ENCODE measurements at places on chromosomes 2 and 18.
A peak's percentile ranks its signal among the peaks of the same experiment; 100 is the strongest.

DNA sequence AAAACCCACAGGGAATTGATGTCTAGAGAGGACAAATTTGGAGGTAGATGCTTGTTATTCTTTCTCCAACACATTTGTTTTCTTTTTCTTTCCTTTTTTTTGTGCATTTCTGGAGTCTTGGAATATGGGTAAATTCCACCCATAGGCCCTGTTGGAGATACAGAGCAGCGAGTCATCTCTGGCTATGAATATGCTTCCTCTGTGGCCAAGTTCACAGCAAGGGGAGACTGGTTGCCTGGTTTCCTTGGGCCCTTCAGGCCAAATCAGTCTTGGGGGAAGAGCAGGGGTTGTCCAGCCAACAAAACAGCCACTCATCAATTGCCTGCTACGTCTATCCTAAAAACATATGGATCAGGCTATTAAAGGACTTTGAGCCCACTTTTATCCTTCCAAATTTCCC lies 27.5 kb downstream of the SP100 start:
- no peak for DNase-seq

DNA sequence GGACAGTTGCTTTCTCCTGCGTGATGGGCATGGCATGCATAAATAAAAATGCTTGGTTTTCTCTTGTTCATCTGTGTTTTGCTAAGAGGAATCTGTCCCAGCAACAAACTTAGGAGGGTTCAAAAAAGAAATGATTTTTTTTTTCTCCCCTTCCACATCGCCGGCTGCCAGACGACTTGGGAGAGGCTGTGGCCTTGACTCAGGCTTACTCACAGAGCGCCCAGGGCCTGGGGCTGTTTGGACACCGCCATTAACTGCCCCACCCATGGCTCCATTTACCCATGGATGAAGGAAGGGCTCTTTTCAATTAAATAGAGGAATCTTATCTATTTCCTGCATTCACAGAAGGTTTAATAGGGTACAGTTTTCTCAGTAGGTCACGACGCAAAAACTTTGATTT lies 22.3 kb upstream of the SERPINB5 start:
- no peak for DNase-seq

GRCh38 chr18:29160170-29160569 lies 983.2 kb upstream of the CDH2 start:
- DNase-seq = no peak

- DNase-seq = no peak
Measured at GRCh38 chr2:219282375-219282774, 3.2 kb downstream of the DNAJB2 start.

DNA sequence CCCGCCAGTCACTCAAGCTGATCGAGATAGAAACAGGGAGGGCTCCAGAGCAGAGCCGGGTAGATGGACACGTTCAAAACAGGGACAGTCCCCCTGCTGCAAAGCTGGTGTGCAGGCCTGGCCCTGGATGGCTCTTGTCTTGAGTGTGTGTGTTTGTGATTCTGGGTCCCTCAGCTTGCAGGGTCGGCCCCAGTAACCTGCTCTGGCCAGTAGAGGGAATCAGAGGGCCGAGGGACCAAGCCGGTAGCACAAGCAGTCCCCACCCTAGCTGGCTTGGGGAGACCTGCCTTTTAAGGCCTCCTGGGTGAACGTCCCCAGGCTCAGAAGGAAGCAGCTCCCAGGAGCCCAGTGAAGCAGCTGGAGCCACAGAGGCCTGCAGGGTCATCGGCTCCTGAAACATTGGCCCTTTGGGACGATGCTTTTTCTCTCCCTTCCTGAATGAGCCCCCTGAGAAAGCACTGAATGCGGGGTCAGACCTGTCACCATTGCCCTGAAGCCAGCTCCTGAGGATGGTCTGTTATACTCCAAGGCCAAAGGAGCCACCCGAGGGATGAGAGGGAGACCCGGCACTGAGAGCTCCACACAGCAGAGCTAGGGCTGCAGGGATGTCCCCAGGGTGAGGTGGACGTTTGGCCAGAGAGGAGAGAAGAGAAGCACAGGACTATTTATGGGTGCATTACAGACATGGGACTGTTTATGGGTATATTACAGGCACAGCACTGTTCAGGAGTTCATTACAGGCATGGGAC lies 15.4 kb upstream of the MLPH start:
- DNase-seq = no peak

- DNase-seq = no peak
Measured at GRCh38 chr18:8901019-8901418, 195.7 kb downstream of the MTCL1 start.

- DNase-seq = no peak
Measured at GRCh38 chr2:80706951-80707350, 402.4 kb upstream of the LRRTM1 start.

GRCh38 chr2:237497009-237497837 lies 10.2 kb downstream of the MLPH start:
- no peak for DNase-seq

- DNase-seq = no peak
Measured at GRCh38 chr18:79631761-79632446, 47.7 kb upstream of the CTDP1 start.

GRCh38 chr2:212392544-212392943 lies 146.1 kb downstream of the ERBB4 start:
- no peak for DNase-seq

DNA sequence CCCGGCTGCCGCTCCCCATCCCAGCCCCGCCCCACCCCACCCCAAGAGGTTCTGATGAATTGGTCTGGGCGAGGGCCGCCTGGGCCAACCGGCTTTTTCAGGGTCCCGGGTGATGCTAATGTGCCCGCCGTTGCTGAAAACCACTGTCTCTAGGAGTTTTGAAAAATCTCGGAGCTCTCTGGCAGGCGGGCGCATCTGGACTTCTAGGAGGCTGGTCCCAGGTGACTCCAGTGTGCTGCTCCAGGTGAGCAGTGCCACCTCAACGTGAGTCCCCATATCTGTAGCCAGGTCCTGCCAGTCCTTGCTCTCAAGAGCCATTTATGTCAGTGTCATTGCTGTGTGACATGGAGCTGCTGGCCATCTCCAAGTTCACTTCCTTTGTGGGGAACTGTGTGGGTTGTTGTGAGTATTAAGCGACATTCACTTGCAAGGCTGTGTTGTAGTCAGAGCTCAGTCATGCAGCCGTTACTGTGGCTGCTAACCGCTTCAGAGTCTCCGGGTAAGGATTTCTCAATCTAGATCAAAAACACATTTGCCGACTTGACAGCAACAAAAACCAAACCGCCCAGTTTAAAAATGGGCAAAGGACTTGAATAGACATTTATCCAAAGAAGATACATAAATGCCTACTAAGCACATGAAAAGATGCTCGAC lies at the start of gene RFX8:
Gene RFX8 (minus strand): TSS at position 382 of the 654 bp plus-strand sequence. CDS start 8,264 bp downstream, outside the sequence.
- DNase-seq = peak; percentile 98

- no peak for DNase-seq
Measured at GRCh38 chr2:190205657-190206056, 114.0 kb downstream of the HIBCH start.

GRCh38 chr2:127255146-127255545 lies 35.0 kb upstream of the CYP27C1 start:
- DNase-seq = peak; percentile 9

DNA sequence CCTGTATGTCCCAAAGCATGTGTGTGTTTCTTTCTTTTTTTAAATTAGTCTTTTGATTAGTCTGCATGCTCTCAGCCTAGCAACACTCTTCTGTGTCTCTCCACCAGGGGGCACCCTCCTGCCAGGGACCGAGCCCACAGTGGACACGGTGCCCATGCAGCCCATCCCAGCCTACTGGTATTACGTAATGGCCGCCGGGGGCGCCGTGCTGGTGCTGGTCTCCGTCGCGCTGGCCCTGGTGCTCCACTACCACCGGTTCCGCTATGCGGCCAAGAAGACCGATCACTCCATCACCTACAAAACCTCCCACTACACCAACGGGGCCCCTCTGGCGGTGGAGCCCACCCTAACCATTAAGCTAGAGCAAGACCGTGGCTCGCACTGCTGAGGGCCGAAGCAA lies 93.8 kb downstream of the NRP2 start:
- peak; percentile 45 for DNase-seq

DNA sequence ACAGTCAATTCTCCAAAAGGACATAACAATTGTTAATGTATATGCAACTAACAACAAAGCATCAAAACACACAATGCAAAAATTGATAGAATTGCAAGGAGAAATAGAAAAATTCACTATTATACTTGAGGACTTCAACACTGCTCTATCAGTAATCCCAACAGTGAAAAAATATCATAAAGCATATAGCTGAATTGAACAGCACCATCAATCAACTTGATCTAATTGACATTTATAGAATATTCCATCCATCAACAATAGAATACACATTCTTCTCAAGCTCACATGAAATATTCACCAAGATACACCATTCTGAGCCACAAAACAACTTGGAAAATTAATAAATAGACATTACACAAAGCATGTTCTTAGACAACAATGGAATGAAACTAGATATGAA lies 60.1 kb upstream of the ASXL3 start:
- DNase-seq = no peak

DNA sequence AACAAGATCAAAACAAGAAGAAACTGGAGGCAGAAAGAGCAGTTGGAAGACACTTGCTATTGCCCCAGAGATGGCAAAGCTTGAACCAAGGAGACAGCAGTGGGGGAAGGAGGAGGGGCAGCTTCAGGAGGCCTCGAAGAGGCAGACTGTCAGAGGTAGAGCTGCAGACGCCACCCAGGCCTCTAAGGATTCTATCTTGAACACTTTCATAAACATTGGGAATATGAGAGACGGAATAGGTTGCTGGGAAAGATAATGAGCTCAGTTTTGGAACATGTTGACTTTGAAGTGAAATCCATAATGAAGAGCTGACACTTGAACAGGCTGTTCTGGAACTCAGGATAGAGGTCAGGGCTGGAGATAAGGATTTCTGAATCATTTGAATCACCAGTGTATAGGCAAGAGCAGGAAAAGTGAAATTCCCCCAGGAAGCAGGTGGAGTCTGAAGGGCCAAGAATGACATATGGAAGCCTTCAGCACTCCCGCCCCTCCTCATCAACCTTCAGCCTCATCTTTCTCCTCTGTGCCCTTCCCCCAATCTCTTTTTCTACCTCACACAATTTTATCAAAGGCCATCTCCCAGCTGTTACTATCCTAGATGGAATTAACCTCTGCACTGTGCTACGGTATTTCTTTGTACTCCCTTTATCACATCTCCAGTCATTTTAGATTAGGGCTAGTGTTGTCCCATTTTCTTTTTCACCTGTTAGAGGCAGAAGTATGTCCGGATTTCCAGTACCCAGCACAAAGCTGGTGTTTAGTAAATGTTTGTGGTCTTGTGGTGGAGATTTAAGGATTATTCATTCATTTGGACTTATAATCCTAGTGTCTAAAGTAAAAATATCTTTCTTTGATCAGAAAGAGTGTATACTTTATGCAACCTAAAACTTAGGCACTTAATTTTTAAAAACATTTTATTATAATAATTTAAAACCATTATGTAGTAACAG lies 47.5 kb upstream of the RTN4 start:
- no peak for DNase-seq

GRCh38 chr2:1900732-1901131 lies 156.4 kb upstream of the PXDN start:
- no peak for DNase-seq

DNA sequence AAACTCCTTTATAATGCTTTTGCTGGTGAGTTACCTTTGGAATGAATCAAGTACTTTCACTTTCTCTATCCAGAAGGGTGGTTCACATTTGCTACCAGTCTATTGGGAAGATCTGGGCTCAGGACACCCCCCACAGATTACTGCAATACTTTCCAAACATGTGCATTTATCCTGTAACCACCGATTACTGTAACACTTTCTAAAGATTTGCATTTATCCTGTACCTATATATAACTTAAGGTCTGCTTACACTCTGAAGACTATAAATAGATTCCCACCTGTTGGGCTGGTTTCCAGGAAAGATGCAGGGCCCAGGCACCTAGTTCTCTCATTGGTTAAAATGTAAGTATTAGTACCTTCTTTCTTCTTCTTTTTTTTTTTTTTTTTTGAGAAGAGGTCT lies 113.0 kb upstream of the NEDD4L start:
- DNase-seq = no peak

GRCh38 chr18:48878471-48878870 lies 72.3 kb downstream of the SMAD7 start:
- DNase-seq = no peak

DNA sequence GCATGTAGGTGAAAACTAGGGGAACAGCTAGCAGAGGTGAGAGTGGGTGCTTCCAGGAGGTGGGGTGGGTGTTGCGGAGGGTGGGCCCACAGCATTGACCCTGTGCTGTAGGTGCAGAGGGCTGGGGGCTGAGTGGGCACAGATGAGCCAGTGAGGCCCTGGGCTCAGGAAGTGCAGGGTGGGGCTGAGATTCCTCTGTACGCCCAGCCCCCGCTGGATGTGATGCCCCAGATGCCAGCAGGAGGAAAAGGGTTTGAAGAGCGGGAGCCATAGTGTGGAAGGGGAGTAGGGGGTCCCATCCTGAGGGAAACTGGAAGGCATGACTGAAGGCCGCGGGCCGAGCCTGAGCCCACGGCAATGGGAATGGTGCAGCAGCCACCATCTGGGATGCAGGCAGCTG lies 14.1 kb upstream of the OTOS start:
- DNase-seq = no peak

- DNase-seq = no peak
Measured at GRCh38 chr2:224947566-224947965, 94.7 kb downstream of the DOCK10 start.

- no peak for DNase-seq
Measured at GRCh38 chr2:239943571-239943970, 81.6 kb downstream of the NDUFA10 start.

DNA sequence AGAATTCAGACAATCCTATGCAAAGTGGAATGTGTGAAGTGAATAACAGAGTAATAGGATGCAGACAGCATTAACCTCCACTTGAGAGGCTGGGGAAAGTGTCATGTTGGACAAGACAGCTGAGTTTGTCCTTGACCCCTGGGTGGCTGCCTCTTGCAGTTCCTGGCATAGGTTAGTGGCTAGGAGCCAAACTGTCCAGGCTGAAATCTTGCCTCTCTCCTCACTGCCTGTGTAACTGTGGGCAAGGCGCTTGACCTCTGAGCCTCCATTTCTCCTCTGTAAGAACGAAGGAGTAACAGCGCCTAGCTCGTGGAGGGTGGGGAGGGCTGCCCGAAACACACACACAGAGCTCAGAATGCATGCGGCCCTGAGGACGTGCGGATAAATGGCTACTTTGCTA lies 34.8 kb upstream of the LDLRAD4 start:
- DNase-seq = no peak

DNA sequence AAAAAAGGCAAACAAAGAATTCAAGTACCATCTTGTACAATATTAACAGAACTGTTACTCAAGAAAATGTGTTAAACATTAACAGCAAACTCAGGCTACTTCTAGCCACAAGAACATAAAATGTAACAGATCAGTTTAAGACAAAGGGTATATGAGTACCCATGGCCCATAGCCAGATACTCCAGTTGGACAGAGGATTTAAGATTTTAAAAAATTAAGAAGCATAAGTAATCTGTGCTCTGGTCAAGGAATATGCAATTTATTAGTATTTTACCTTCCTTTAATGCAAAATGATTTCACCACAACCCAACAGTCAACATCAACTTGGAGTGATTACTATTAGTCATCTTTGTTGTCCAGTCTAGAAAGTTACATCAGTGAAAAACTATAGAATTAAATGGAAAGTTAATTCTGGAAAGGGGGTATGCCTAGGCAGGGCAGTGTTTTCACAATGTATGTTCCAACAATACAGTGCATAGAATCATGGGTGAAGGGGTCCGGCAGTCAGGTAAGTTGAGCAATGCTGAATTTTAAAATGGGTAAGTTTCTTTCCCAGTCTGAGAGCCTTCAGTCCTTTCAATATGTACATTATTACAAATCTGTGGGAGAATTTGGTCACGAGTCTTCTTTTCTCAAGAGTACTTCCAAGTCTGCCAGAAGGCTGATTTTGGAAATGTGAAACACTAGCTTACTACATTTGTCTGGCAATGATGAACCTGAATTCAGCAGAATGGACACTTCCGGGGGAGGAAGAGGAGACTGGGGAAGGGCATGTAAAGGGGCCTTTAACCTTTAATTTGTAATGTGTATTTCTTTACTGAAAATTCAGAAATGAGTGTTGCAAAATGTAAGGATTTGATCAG lies 34.5 kb downstream of the SFT2D3 start:
- DNase-seq = no peak

All from Jurkat, Clone E6-1 (cell line).